Right forelimb (tissue), 1 donor: ENCODE measurements at places on chromosomes 13 and 19.
A peak's percentile ranks its signal among the peaks of the same experiment; 100 is the strongest.

- no peak for DNase-seq
These were observed 491.8 kb downstream of the DIAPH3 start for GRCh38 chr13:59671881-59672280.

GRCh38 chr13:111326621-111326965, 6.2 kb downstream of the TEX29 start:
- DNase-seq = peak; percentile 10

DNA sequence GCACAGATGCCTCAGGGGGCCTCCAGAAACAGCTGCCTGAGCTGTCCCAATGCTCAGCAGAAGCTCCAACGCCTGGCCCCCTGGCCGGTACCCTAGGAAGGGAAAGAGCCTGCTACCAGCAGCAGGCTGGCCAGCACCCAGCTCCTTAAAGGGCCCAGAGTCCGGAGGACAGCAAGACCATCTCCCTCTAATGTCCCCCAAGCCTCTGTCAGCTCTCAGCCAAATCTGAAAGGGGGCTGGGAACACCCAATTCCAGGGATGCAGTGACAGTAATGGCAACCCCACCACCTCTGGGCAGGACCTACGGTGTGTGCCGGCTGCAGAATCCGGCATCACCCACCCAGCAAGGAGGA, 4.2 kb downstream of the PPP6R1 start:
- DNase-seq = no peak

DNA sequence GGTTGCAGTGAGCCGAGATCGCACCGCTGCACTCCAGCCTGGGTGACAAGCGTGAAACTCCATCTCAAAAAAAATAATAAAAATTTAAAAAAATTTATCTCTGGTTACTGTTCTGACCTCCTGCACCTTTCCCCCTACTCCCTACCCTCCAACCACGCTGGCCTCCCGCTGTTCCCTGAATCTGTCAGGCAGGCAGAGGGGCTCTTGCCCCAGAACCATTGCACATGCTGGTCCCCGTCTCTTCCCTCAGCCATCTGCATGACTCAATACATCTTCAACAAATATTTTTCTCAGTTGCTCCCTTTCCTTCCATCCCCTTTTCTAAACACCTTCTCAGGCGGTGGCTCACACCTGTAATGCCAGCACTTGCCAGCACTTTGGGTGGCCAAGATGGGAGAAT, 1.1 kb upstream of the FAM187B start:
- DNase-seq = no peak

DNA sequence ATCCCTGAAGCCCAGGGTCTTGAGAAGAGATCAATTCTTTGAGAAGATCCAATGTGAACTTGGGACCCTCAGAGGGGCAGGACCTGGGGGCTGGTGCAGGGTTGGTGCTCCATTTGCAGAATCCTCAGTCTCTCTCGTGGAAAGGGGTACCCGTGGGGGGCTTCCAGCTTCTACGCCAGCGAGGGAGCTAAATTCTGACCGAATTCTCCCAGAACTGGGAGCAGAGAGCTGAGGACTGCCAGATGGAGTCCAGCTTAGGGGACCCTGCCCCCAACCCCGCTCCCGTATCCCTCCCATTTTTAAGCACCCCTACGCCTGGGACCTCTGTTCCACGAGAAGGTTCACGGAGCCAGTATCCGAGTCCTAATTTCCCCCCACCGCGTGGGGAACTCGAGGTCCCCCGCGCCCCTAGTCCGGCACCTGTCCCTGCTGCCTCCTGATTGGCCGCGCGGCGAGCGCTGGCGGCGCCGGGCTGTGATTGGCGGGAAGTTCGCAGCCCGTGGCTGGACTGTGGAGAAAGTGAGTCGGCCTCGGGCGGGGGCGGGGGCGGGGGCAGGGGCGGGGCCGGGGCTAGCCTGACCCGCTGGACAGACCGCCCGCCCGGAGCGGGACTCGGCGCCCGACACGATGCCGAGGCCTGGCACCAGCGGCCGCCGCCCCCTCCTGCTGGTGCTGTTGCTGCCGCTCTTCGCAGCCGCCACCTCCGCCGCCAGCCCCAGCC, 4.4 kb upstream of the LTBP4 start:
- DNase-seq = peak; percentile 80

GRCh38 chr13:73075954-73076353, 17.1 kb downstream of the KLF5 start:
- no peak for DNase-seq

DNA sequence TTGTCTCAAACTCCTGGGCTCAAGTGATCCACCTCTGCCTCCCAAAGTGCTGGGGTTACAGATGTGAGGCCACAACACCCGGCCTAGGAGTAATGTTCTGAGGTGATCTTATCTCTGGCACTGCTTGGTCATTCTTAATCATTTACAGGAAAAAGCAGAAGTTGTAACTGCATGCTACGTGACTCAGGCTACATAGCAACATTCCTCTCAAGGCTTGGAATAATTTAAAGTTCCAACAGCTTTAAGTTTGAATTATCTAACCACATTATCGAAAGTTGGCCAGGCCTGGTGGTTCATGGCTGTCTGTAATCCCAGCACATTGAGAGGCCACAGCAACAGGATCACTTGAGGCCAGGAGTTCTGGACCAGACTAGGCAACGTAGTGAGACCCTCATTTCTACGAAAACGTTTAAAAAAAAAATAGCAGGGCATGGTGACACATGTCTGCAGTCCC, 3.9 kb upstream of the B9D2 start:
- no peak for DNase-seq

DNA sequence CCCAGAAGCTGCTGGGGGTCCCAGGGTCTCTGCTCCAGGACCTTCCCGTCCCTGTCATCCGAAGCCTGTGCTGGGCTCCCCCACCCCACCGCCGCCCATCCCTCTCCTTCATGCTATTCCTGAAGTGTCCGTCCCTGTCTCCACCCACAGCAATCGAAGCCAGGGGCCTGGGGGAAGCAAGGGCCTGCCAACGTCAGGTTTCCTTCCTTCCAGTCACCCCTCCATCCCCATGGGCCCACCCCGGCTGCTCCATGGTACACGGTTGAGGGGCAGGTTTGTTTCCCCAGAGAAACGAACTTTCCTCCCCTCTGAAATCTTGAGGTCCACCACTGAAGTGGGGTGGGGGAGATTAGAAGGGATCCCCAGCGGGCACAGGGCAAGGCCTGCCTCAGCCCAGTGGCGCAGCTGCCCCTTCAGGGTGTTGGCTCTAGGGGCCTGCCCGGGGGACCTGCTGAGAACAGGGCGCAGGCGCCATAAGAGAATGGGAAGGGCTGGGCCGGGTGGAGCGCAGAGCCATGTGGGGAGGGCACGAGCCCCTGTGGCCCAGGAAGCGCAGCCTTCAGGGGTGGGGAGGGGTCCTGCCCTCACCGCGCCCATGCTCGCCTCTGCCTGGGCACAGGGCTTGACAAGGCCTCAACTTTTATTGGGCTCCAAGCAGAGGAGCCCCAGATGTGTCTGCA, 16.1 kb downstream of the CEBPG start:
- DNase-seq = peak; percentile 46

- peak; percentile 70 for DNase-seq
These were observed at the start of gene SCN1B for GRCh38 chr19:35030257-35031071. Gene SCN1B, plus strand, starts transcription at chr19:35030470. Its CDS starts 351 bp downstream, at chr19:35030821.

DNA sequence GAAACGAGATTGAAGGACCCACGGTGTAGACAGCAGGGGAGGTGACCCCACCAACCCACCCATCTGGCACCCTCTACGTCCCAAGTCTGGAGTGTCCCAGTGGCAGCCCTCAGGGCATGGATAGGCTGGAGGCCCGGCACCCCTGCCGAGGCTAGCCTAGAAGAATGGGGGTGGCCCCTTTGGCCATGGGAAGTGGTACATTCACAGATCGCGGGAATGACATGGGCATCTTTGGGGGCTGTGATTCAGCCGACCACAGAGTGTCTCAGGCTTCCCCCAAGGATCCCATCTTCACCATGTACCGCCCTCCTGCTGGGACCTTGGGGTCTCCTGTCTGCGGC, 11.3 kb upstream of the MKNK2 start:
- DNase-seq = no peak

- no peak for DNase-seq
These were observed 5.9 kb downstream of the DOHH start for GRCh38 chr19:3494559-3494958.

- no peak for DNase-seq
These were observed 692.6 kb upstream of the SLITRK1 start for GRCh38 chr13:84574851-84575250.

DNA sequence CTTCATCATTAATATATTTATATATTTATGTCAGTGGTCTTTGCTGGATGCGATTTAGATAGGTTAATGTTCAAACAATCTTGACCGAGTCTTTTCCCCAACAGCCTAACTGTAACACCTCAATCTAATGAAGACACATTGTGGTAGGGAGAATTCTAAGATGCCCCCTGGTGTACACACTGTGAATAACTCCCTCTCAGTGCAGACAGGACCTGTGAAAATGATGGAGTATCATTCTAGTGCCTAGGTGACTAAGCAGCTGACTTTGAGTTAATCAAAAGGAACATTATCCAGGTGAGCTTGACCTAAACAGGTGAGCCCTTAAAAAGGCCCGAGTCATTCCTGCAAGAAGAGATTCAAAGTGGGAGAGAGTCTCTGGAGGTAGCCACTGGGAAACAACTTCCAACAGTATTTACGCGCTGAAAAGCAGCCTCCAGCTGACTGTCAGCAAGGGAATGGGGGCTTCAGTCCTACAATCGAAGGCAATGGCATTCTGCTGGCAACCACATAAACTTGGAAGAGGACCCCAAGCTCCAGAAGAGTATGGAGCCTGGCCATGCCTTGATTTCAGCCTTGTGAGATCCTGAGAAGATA, 28.0 kb upstream of the KBTBD7 start:
- no peak for DNase-seq

DNA sequence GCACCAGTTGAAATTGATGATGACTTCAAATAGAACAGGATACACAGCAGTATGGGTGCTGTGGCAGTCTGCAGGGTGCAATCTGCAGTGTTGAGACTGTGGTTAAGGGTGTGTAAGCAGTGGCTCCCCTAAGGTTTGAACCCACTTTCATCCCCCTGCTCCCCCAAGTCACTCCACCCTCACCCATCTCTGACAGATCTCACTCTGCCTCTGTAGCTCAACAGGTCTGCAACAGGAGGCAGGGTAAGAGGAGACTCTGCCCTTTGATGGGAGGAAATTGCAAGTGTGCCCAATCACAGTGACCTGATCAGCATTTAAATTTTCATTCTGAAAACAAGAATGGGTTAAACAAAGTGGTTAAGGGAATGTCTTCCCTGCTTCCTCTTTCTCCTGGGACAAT, 92.4 kb downstream of the DCT start:
- DNase-seq = no peak

DNA sequence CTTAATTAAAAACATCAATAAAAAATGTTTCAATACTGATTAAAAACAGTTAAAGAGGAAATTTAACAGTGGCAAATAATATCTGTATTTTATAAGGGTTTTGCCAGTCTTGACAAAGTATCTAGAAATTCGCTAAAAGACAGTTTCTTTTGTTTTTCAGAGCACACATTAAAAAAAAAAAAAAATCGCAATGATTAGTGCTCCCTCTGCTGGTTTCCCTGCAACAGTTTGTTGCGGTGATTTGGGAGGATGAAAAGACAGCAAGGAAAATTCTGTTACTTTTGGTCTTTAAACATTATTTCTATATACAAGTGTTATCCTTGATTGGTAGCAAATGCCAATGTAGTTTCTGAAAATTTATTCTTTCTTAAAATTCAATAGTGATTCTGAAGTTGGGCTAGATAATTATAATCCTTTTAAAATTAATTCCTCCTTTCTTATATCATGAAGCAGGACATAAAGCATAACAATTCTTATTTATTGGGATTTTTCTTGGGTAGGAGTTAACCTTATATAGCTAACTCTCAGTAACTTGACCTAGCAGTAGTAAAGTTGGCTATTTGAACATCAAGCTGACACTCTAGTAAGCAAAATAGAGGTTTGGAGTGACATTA, 23.1 kb upstream of the SPRY2 start:
- no peak for DNase-seq

DNA sequence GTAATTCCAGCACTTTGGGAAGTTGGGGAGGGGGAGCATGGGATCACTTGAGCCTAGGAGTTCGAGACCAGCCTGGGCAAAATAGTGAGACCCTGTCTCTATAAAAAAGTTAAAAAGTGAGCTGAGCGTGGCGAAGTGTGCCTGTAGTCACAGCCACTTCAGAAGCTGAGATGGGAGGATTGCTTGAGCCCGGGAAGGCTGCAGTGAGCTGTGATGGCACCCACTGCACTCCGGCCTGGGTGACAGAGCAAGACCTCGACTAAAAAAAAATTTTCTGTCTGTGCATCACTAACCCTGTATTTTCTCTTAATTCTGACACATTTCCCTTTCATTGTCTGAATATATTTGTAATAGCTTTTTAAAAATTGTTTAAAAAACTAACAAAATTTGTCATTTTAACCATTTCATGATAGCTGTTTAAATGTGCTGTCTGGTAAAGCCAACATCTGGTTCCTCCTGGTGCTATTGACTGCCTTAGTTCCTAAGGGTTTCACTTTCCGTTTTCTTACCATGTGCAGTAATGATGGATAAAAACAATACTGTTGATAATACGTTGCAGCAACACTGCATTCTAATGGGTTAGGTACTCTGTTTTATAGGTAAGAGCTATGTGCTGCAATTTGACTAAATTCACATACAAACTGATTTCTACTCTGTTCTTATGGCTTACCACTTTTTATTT, 29.7 kb downstream of the LATS2 start:
- DNase-seq = no peak

GRCh38 chr19:6271251-6271650, 8.5 kb downstream of the MLLT1 start:
- DNase-seq = no peak

GRCh38 chr13:28282451-28282850, 144.1 kb downstream of the PAN3 start:
- DNase-seq = no peak

DNA sequence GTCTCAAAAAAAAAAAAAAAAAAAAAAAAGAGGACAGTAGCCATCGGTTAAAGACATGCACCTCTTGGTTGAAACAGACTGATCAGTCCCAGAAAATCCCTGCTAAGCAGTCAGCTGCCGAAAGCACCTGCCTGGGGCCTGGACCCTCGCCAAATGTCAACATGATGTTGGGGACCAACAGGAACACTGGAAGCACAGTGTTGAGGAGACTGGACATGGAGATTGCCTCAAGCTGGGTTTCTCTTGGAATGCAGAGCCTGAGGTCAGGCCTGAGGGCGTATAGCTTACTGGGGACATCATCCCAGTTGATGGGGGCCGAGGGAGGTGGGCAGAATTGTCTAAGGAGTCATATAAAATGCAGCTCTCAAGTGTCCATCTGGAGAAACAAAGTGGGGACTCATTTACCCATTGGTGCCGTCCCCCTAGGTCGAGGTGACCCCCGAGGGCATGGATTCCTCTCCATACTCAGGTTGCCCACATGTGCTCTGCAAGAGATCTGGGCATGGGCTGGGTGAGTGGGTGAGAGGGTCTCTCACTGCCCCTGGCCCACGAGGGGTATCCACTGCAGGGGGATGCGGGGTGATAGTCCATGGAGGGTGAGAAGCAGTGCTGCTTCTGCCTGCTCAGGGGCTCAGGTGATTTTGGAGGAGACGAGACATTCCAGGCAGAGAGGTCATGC, 164.5 kb downstream of the URI1 start:
- no peak for DNase-seq

DNA sequence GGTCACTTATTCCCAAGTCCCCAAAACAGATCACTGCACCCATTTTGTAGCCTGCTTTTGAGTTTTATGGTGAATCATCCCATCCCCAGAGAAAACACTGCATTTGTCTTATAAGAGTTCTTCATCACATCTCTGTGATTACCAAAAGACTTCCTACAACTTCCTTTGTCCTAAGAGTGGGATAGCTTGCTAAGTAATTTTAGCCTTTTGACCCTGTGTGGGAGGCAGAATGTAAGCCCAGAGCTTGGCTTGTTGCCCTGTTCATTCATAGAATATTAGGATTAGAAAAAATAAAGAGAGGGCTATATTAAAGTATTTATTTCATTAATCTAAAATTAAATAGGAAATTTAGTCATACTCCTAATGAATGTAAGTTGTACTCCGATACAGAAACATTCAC, 213.3 kb downstream of the MZT1 start:
- no peak for DNase-seq
